ENCODE measurements at places on chromosomes 11 and 22.

DNA sequence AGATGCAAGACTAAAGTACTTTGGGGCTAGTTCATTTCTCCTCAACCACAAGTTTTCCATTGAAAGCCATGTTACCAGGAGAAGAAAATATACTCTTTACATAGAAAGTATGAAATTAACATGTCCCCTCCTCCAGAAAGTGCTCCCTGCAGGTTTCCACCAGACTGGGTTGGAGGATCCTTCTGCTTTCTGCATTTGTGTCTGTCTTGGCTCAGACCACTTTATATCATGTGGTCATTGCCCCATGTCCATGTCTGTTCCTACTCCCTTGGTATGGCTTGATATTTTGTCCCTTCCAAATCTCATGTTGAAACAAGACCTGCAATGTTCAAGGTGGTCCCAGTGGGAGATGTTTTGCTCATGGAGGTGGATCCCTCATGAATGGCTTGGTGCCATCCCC is 28.4 kb upstream of the ACER3 start:
- no peak for DNase-seq

DNA sequence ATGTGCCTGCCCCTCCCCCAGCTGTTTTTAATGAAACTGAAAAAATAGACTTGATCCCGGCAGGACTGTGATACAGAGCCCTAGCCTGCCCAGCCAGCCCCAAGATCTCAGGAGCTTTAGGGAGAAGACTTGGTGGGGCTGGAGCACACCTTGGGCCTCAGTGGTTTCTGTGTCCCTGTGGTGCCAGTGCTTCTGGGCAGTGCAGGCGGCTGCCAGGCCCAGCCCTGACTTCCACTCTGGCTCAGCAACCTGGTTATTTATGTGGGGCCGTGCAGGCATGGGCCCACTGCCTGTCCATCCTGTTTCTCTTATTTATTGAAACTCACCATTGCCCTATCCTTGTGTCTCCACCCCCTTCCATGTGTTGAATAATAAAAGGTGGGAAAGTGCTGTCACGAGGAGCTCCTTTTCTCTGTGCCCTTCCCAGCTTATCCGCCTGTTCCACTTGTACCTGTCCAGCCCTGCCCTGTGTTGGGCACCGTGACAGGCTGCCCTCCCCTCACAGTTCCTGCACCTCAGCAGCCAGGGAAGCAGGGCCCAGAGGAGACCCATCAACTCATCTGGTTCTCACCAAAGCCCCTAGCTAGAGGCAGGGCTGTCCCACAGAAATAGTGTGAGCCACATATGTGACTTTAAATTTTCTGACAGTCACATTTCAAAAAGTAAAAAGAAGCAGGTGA is 20.2 kb downstream of the RELT start:
- DNase-seq: no peak

DNA sequence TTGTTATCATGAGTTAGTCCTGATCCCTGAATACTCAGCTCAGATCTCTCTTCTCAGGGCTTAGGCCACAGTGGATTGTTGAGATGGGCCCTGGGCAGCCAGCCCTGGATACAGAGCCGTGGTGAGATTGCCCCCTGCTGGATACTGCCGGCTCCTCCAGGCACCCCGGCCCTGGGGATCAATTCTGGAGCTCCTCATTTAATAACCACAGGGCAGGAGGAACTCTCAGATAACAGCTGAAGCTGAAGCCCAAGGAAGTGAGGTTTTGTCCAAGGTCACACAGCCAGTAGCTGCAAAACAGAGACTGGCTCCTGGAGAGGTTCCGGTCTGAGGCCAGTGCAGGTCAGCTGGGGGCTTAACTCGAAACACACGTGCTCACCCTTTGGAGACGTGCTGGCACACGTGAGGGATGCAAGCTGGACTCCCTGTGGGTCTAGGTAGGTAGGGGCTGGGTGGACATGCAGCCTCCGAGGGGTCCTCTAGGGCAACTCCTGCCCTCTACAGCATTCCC is 16.0 kb downstream of the USH1C start:
- no peak for DNase-seq

- no peak for DNase-seq
Observed at GRCh38 chr11:104328512-104328907, 164.6 kb upstream of the PDGFD start.

GRCh38 chr11:109858152-109858551 is 235.0 kb upstream of the ZC3H12C start:
- DNase-seq: no peak

- DNase-seq: no peak
Observed at GRCh38 chr22:44638971-44639760, 62.8 kb upstream of the PRR5 start.

- no peak for DNase-seq
Observed at GRCh38 chr11:93444617-93445073, 98.5 kb downstream of the SMCO4 start.

GRCh38 chr11:76206077-76206326 is 300 bp downstream of the WNT11 start:
- no peak for DNase-seq

DNA sequence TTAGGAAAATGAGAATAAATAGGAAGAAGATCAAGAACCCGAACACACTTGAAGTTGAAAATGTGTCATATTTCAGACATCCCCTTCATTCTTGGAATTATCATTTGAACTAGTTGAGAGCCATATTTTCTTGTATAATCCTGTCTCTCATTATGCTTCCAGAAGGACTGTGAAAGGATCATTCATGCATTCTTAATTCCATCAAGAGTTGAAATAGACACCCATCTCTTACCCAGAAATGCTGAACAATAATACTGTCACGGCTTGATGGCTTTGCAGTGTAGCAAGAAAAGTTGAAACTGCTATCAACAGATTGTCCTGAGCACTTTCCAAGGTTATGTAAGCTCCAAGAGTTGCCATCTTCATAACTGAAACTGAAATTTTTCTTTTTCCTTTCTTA is 79.7 kb downstream of the ARHGAP42 start:
- DNase-seq: no peak

DNA sequence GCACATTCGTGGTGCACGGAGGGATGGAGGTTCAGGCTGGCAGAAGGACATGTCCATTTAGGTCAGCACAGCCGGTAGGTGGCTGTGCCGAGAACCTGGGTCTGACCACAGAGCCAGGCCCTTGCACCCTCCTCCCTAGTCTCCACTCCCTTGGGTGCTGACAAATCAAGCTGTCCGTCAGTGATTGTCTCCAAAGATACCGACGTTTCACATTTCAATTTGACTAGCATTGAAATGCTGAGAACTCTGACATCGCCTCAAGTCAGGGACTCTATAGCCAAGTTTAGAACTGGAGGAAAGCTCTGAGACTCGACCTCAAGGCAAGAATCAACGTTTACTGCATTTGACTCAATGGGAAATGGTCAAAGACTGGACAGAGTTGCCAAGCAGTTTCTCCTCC is 1321.1 kb downstream of the TBC1D22A start:
- no peak for DNase-seq

- DNase-seq: no peak
Observed at GRCh38 chr11:35618497-35619115, 346 bp downstream of the FJX1 start.

DNA sequence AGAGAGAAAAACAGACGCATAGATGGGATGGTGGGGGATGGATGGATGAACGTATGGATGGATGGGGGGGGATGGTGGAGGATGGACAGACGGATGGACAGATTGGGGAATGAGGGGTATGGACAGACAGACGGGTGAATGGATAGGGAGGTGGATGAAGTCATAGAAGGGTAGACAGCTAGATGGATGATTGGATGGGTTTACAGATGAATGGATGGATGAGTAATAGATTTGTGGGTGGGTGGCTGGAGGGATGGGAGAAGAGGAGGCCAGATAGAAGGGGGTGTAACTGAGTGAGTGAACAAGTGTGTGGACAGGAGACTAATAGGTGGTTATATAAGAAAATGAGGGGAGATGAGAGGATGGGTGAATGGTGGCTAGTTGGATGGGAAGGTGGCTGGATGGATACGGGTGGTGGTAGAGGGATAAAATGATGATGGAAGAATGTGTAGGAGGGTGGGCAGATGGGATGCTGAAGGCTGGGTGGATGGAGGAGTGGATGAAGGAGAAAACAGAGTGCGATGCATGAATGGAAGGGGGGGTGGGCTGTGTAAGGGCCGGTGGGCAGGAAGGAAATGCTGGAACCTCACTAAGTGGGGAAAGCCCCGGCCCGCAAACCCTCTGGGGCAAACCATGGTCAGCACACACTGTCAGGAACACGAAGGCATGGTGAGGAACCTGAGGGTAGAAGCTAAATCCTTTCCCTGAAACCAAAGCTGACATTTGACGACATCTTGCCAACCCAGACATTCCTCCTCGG is 21.6 kb downstream of the ARVCF start:
- no peak for DNase-seq

DNA sequence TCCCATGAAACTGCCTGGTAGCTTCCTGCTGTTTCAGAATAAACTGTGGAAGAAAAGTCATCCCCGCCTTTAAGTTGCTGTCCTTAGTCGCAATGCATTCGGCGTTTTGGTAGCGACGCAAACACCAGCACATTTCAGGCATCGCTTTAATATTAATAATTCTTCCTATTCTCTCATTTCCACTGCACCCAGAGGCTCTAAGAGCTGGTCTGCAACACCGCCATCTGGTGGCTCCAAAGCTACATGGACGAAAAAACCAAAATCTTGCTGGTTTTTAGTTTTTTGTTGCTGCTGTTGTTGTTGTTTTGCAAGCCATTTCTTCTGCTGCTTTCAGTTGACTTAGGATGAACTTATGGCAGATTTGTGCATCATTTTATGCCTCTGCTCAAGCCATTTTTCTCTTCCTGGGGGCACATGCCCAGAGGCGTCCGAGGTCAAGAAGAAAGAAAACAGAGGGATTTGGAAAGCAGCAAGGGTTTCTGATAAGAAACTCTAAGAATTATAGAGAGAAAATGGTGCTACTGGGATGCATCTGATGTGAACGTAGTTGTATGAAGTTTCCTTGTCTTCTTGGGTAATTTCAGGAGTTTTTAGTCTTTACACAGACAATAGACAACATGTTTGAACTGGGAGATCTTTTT is 345.4 kb upstream of the KIRREL3 start:
- no peak for DNase-seq

Data from GF-D8 (cell line).